ENCODE measurements at places on chromosomes 3 and 15. TPM values are rescaled to one million over a fixed set of nuclear protein-coding genes. Genes with fewer than 3 reads are reported as not detected.

Gene EFHB
- total RNA-seq: 0.63 TPM

Gene SCN5A
- total RNA-seq: 0.63 TPM

Gene SLC6A20
- not detected for total RNA-seq

Gene FXR1
- 103 TPM for total RNA-seq

Gene GABRA5
- total RNA-seq: 109 TPM

Gene NRROS
- not detected for total RNA-seq

Gene CCR9
- not detected for total RNA-seq

Gene TMEM40
- total RNA-seq: 0.88 TPM

Gene PLA2G4D
- not detected for total RNA-seq

Gene THRB
- 1.8 TPM for total RNA-seq

Gene BCHE
- total RNA-seq: 1.2 TPM

Gene ERICH6
- total RNA-seq: not detected

Gene GCSAM
- not detected for total RNA-seq

Gene ANKDD1A
- 1.5 TPM for total RNA-seq

Gene CPEB1
- 2.4 TPM for total RNA-seq

Gene GOLGB1
- total RNA-seq: 21.2 TPM

Gene GOLGA8G
- not detected for total RNA-seq

Gene ADCY5
- total RNA-seq: 0.50 TPM

Gene PRRT3
- total RNA-seq: 1.7 TPM

Gene CLRN1
- total RNA-seq: not detected

Gene MAGEL2
- not detected for total RNA-seq

Gene SCAANT1
- not detected for total RNA-seq

Gene AZI2
- 46.8 TPM for total RNA-seq

Gene GOLGA8N
- total RNA-seq: 1.3 TPM

Gene CGNL1
- total RNA-seq: 1.5 TPM

Gene TTLL13
- total RNA-seq: 0.61 TPM

Gene TIPARP
- total RNA-seq: 55.7 TPM

Measured in A549 treated with RU486 at 1 μM for 4 hours (cell line).